ENCODE measurements at places on chromosomes 4 and X.

- DNase-seq: no peak
Measured at GRCh38 chr4:165874791-165875371, 1.8 kb downstream of the TLL1 start.

GRCh38 chr4:7759216-7759615 lies 180.4 kb downstream of the AFAP1 start:
- peak; percentile 60 for DNase-seq

- DNase-seq: no peak
Measured at GRCh38 chr4:164779811-164780216, 25.9 kb downstream of the SMIM31 start.

- no peak for DNase-seq
Measured at GRCh38 chrX:11640089-11640488, 25.6 kb downstream of the ARHGAP6 start.

- no peak for DNase-seq
Measured at GRCh38 chrX:130994671-130995070, 63.5 kb upstream of the ARHGAP36 start.

DNA sequence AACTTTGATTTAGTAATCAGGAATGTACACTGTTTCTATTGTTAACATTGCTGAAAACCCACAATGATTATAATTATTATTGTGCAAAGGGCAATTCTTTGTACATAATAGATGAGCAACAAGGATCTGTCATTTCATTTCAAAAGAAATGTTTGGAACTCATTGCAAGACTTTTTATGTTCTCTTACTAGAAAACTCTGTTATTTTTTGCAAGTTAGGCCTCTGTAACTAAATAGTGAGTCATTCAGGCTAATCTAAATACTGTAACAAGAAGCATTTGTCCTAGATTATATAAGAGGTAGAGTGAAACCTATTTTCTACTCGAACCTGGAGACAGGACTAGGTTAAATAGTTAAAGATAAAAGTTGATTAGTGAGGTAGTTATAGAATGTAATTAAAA lies 93.2 kb upstream of the FAM47B start:
- DNase-seq: no peak

GRCh38 chr4:67751260-67751659 lies 2.9 kb downstream of the GNRHR start:
- no peak for DNase-seq

Measured in activated T-helper 1 cell treated with anti-CD3 and anti-CD28 coated beads, Interleukin-12 subunit alpha, Interleukin-12 subunit beta, Interleukin-2, Interleukin-4 antibody, amounts not matched to agents 30 ng/mL and 10 ng/mL and 1 ng/mL, durations not matched to agents 14 hours and 24 hours and 36 hours (primary cell).